ENCODE measurements at places on chromosomes 3 and 15. TPM values are rescaled to one million over a fixed set of nuclear protein-coding genes. Genes with fewer than 3 reads are reported as not detected.
A peak's percentile ranks its signal among the peaks of the same experiment; 100 is the strongest.

ARL14 gene
- total RNA-seq, result 0.22 TPM

FBLN2 gene
- 36.6 TPM for total RNA-seq

GRCh38 chr3:14209581-14210289, 31.1 kb downstream of the LSM3 start:
- H3K27ac ChIP-seq, result peak overlapping the region; percentile 43
- no peak overlapping the region for H3K4me3 ChIP-seq
- no peaks in the 10 kb centered on the region for H3K36me3 ChIP-seq
- no peak for DNase-seq

DNA sequence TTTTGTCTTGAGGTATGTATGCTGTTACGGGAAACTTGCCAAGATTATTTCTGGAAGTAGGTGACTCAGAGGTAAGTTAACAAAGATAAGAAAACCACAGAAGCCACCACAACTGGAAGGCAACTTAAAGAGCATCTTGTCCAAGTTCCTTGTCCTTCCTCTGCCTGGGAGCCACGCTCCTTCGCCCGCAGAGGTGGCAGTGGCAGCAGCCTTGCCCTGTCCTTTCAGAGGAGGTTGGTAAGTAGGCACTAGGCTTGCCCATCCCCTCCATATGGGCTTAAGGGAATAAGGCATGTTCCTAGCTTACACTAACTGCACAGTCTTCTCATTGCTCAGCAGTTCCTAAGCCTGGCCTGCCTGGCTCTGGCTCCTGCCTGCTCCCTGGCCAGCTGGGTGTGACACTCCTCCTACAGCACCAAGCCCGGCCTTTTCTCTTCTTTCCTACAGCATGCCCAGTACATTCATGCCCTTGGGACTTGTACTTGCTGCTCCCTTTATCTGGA, 48.0 kb upstream of the RAB6B start:
- DNase-seq, result peak; percentile 99
- peak overlapping the region; percentile 35 for H3K27ac ChIP-seq
- no peaks in the 10 kb centered on the region for H3K36me3 ChIP-seq
- peak overlapping the region; percentile 26 for H3K4me3 ChIP-seq
- peaks cover 36% of the 10 kb centered on the region for H3K4me1 ChIP-seq
- peaks cover 4% of the 10 kb centered on the region for H3K27me3 ChIP-seq

DNA sequence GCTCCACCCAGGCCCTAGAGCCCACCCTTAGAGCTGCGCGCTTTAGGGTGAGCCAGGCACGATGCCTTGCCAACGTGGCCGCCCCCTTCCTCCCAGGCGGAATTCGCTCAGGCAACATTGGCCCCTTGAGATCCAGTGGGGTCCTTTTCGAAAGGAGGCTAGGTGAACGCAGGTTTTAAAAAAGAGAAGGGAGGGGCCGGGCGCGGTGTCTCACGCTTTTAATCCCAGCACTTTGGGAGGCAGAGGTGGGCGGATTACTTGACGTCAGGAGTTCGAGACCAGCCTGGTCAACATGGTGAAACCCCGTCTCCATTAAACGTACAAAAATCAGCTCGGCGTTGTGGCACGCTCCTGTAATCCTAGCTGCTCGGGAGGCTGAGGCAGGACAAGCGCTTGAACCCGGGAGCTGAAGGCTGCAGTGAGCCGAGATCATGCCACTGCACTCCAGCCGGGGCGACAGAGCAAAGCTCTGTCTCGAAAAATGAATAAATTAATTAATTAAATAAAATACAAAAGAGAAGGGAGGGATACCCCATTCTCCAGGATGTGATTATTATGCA, 984 bp upstream of the RPP25 start:
- H3K4me1 ChIP-seq, result peaks cover 34% of the 10 kb centered on the region
- H3K4me3 ChIP-seq, result peak overlapping the region; percentile 64
- H3K36me3 ChIP-seq, result no peaks in the 10 kb centered on the region

GRCh38 chr3:167723025-167723512, 11.6 kb downstream of the PDCD10 start:
- no peaks in the 10 kb centered on the region for H3K27me3 ChIP-seq
- peaks cover 12% of the 10 kb centered on the region for H3K36me3 ChIP-seq
- DNase-seq, result no peak
- no peak overlapping the region for H3K27ac ChIP-seq
- no peak overlapping the region for H3K4me3 ChIP-seq
- H3K4me1 ChIP-seq, result no peaks in the 10 kb centered on the region

GRCh38 chr3:183892610-183893214, 8.0 kb upstream of the PARL start:
- H3K27me3 ChIP-seq, result peaks cover 19% of the 10 kb centered on the region
- H3K4me1 ChIP-seq, result no peaks in the 10 kb centered on the region
- H3K4me3 ChIP-seq, result no peak overlapping the region

DNAH12 gene
- total RNA-seq, result 0.23 TPM

- no peaks in the 10 kb centered on the region for H3K36me3 ChIP-seq
- H3K4me3 ChIP-seq, result no peak overlapping the region
- no peaks in the 10 kb centered on the region for H3K27me3 ChIP-seq
- no peak for DNase-seq
- H3K4me1 ChIP-seq, result no peaks in the 10 kb centered on the region
- H3K27ac ChIP-seq, result no peak overlapping the region
Observed at GRCh38 chr3:123239756-123240155, 38.0 kb downstream of the SEC22A start.

HACL1 gene
- total RNA-seq, result 17.8 TPM

- DNase-seq, result no peak
- H3K27me3 ChIP-seq, result no peaks in the 10 kb centered on the region
- H3K27ac ChIP-seq, result no peak overlapping the region
Observed at GRCh38 chr3:64673159-64673715, 14.6 kb downstream of the ADAMTS9 start.

DNA sequence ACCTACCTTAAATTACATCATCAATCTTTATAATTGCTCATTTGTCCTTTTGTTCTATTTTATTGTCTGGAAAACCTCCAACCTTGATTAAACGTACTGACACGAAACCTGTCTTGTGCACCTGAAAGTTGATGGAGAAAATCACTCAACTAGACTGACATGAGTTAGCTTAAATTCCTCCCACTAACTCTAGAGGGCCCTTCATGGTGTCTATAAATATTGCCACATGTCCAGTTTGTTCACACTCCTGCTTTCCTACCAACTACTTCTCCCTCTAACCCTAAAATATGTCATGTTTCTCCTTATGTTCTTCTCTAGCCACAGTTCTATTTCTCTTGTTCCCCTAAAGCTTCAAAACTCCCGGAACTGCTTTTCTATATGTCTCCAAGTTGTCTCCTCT, 59.8 kb upstream of the SGO1 start:
- no peaks in the 10 kb centered on the region for H3K36me3 ChIP-seq
- H3K27me3 ChIP-seq, result no peaks in the 10 kb centered on the region
- H3K27ac ChIP-seq, result no peak overlapping the region
- H3K4me1 ChIP-seq, result no peaks in the 10 kb centered on the region
- DNase-seq, result no peak
- H3K4me3 ChIP-seq, result no peak overlapping the region

DNA sequence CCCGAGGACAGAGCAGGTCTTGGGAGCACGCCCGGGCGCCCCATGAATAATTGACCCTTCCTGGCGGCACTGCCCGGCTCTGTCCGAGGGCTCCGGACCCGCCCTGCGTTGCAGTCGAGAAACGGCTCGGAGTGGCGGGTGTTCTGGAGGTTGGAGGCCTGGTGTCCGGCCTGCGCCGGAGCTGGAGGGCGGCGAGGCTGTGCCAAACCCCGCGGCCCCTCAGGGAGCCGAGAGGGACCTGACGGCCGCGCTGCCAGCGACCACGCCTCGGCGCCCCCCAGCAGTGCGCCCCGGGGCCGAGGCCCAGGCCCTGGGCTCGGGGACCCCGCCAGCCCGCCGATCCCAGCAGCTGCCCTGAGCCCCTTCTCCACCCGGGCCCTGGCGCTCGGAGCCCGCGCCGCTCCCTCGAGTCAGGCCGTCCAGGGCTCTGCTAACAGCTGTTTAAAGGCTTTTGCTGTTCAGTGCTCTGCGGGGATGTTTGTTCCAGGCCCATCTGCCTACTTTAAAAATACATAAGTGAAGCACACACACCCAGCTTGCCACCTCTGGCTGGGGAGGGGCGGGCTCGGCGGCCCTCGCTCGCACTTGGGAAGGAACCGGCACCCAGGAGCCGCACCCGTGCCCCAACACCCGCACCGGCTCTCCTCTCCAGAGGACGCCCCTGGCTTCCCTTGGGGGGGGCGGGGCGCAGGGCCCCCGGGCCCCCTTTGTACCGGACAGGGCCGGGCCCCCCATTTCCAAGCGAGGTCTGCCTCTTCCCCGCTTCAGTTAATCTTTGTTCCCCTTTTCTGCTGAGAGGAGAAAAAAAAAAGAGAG, 730 bp upstream of the ZNF710 start:
- H3K36me3 ChIP-seq, result no peaks in the 10 kb centered on the region
- peak overlapping the region; percentile 71 for H3K4me3 ChIP-seq
- DNase-seq, result no peak
- H3K27me3 ChIP-seq, result peaks cover 2% of the 10 kb centered on the region

MYL3 gene
- 0.43 TPM for total RNA-seq

Measured in astrocyte (in vitro differentiated cells and primary cell).